ENCODE measurements at places on chromosomes 2 and 18. TPM values are rescaled to one million over a fixed set of nuclear protein-coding genes. Genes with fewer than 3 reads are reported as not detected.

C2orf72 gene
- total RNA-seq = 0.50 TPM

DNER gene
- total RNA-seq = 0.42 TPM

NEB gene
- total RNA-seq = 0.14 TPM

GCKR gene
- 1.2 TPM for total RNA-seq

CABLES1 gene
- total RNA-seq = 2.0 TPM

CTLA4 gene
- not detected for total RNA-seq

CDH19 gene
- 1.5 TPM for total RNA-seq

PCARE gene
- total RNA-seq = not detected

PAX3 gene
- not detected for total RNA-seq

CLIP4 gene
- total RNA-seq = 257 TPM

MAP3K19 gene
- not detected for total RNA-seq

GRB14 gene
- total RNA-seq = 9.8 TPM

GKN1 gene
- total RNA-seq = not detected

CHRNG gene
- total RNA-seq = not detected

FBXO15 gene
- 0.73 TPM for total RNA-seq

MGAT4A gene
- 4.7 TPM for total RNA-seq

CCDC178 gene
- total RNA-seq = not detected

FZD7 gene
- total RNA-seq = 21.6 TPM

MZT2B gene
- total RNA-seq = 103 TPM

KCNG2 gene
- 0.17 TPM for total RNA-seq

LIMS3 gene
- total RNA-seq = 3.4 TPM

CFAP53 gene
- 0.67 TPM for total RNA-seq

CHRND gene
- total RNA-seq = not detected

OTOS gene
- not detected for total RNA-seq

KLHL29 gene
- total RNA-seq = 37.0 TPM

KRTCAP3 gene
- 1.5 TPM for total RNA-seq

SPDYA gene
- 1.0 TPM for total RNA-seq

SLC5A7 gene
- not detected for total RNA-seq

MC5R gene
- total RNA-seq = not detected

NPAS2 gene
- 116 TPM for total RNA-seq

SERPINB13 gene
- total RNA-seq = 8.8 TPM

POTEI gene
- not detected for total RNA-seq

LONRF2 gene
- total RNA-seq = under 0.01 TPM

OXER1 gene
- total RNA-seq = 0.17 TPM

SPP2 gene
- not detected for total RNA-seq

LOXL3 gene
- total RNA-seq = 1.8 TPM

TMEM169 gene
- 0.27 TPM for total RNA-seq

NAT8 gene
- not detected for total RNA-seq

KCNK3 gene
- 0.17 TPM for total RNA-seq

VSNL1 gene
- 5.0 TPM for total RNA-seq

IL18R1 gene
- total RNA-seq = 1.2 TPM
